ENCODE measurements at places on chromosomes 3 and 15.

DNA sequence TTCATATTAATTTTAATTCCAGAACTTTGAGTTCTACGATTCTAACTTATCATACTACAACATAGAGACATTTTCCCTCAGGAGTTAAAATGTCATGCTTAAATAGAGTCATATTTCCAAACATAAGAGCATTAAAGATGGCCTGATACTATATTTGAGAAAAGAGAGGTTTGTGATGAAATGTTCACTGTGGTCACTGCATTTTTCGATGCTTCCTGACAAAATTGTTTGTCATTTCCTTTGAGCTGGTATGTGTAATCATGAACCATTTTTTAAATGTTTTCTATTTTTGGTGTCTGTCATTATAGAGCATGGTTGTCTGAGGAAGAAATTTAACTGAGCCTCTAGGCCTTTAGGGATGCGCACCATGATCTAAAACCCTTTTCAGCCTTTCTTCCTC is 721.4 kb upstream of the NR2F2 start:
- peak overlapping the region; percentile 33 for H3K27ac ChIP-seq
- H3K4me3 ChIP-seq = no peak overlapping the region
- no peaks in the 10 kb centered on the region for H3K4me1 ChIP-seq
- no peaks in the 10 kb centered on the region for H3K27me3 ChIP-seq
- no peaks in the 10 kb centered on the region for H3K36me3 ChIP-seq

DNA sequence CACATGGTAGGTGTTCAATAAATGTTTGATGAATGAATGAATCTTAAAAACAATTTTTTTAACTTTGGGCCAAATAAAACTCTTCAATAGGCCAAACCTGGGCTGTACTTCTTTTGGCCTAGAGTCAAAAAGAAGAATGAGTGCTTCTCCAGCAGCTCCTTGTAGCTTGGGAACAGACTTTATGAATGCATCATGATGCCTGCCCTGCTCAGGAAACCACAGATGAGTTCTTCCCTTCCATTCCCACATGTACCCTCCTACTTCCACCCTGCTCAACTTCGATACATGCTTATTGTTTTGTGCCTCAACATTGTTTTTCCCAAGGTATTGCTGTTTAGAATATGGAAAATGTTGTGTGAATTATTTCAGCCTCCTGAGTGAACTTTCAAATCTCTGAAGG is 87.0 kb downstream of the FILIP1L start:
- no peak overlapping the region for H3K4me3 ChIP-seq
- no peaks in the 10 kb centered on the region for H3K4me1 ChIP-seq
- no peak for DNase-seq
- H3K27me3 ChIP-seq = no peaks in the 10 kb centered on the region
- H3K36me3 ChIP-seq = no peaks in the 10 kb centered on the region

GRCh38 chr3:85726241-85726640 is 767.5 kb downstream of the CADM2 start:
- H3K4me3 ChIP-seq = no peak overlapping the region
- H3K27me3 ChIP-seq = no peaks in the 10 kb centered on the region
- H3K27ac ChIP-seq = no peak overlapping the region
- DNase-seq = no peak

DNA sequence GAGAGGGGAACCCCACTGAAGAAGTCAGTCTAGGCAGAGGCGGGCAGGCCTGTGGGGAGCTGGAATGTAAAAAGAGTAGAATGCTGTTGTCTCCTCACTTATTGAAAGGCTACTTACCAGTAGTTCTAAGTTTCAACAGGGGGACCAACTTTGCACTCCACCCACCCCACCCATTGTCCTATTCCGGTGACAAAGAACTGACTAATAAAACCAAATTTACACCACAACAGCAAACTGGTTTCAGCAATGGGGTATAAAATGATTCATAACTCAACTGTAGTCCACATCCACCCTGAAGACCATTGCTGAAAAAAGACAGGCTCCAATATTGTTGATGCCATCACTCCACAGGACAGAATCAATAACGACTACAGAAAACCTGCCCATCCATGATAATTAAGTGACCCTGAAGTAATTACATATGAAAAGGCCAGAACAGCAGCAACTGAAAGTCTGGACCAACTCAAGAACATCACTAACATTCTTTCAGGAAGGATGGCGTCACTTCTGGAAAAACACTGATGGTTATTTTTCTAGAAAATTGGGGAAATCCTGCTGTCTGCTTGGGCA is 80.2 kb downstream of the ABI3BP start:
- no peak overlapping the region for H3K27ac ChIP-seq
- no peaks in the 10 kb centered on the region for H3K4me1 ChIP-seq
- no peak overlapping the region for H3K4me3 ChIP-seq
- H3K36me3 ChIP-seq = no peaks in the 10 kb centered on the region

DNA sequence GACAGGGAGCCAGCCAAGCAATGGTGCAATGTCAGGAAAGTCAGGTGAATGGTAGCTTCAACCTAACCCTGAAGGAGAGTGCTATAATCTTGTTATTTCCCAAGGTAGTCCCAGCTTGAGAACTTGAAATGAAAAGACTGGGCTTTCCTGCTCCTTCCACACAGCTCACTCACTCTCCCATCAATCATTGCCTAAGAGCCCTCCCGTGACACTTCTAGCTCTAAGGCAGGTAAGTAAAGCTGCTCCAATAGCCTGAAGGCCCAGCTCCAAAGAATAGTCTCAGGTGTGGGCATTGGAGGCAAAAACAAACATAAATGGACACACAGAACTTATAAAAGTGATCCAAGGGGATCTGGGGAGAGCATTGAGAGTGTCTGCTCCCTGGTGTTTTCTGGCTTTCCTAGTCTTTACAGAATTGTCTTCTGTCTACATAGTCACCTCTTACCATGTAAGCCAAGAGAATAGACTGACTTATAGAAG is 63.1 kb upstream of the TBC1D5 start:
- H3K4me3 ChIP-seq = no peak overlapping the region
- H3K27me3 ChIP-seq = peaks cover 24% of the 10 kb centered on the region
- H3K27ac ChIP-seq = no peak overlapping the region
- DNase-seq = no peak
- H3K4me1 ChIP-seq = peaks cover 6% of the 10 kb centered on the region
- H3K36me3 ChIP-seq = no peaks in the 10 kb centered on the region

GRCh38 chr3:184299488-184300377 is 692 bp downstream of the PSMD2 start:
- H3K36me3 ChIP-seq = peaks cover 24% of the 10 kb centered on the region
- no peak for DNase-seq
- peaks cover 26% of the 10 kb centered on the region for H3K4me1 ChIP-seq
- peak overlapping the region; percentile 94 for H3K27ac ChIP-seq

- H3K27me3 ChIP-seq = peaks cover 25% of the 10 kb centered on the region
- no peak overlapping the region for H3K27ac ChIP-seq
- no peaks in the 10 kb centered on the region for H3K36me3 ChIP-seq
- no peaks in the 10 kb centered on the region for H3K4me1 ChIP-seq
- no peak overlapping the region for H3K4me3 ChIP-seq
Measured at GRCh38 chr15:80551348-80551747, 143.8 kb upstream of the ABHD17C start.

DNA sequence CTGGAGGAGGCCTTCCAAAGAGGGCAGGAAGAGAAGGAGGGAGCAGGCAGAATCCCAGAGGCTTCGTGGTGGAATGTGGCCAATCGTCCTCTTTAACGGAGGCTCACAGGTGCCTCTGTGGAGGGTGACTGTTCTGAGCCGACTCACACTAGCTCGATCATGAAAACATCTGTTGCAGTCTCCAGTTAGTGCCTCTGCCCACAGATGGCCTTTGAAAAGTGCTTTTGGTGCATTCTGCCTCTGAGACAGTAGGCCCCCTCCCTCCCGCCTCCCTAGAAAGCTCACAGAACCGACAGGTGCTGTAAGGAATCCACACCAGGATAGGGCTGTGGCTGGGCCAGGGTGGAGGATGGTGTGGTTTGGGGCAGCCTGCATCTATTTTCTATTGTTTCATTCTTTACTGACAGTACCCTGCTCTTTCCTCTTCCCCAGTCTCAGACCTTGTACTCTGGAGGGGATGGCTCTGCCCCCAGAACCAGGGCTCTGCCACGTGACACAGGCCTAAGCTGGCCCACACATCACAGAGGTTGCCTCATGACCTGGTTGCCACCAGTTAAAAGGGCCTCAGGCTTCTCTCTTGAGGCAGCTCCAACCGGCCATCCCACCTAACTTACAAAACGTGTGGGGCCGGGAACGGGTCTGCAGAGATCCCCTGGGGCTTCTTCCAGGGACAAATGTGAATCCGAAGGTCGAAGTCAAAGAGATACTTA is 27.2 kb upstream of the PIGZ start:
- H3K27me3 ChIP-seq = no peaks in the 10 kb centered on the region
- DNase-seq = peak; percentile 1
- no peak overlapping the region for H3K27ac ChIP-seq
- no peak overlapping the region for H3K4me3 ChIP-seq
- H3K36me3 ChIP-seq = no peaks in the 10 kb centered on the region

DNA sequence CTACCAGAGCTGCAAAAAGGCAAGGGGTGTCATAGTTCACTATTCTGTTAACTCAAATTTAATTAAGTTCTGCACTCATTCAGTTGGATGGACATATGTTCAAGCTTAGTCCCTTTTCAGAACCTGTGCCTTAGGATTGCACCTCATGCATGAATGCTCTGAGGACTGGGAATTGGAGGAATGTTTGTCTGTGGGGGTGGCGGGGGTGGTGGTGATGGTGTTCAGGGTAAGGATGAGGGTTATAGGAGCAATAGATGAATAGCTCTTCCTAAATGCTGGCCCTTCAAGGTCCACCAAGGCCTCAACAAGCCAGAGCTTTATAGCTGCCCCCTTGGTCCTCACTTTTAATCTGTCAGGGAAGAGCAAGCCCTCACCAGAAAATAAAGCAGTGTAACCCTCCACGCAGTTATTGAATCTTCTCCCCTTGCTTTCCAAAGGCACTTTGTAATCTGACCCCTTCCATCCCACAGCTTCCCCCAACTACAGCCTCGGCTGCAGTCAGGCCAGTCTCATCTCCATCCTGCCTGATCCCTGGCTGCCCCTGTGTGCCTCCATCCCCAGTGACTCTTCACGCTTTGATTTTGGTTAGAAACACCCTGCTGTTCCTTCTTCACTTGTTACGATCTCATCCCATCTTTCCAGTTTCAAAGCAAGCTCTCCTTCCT is 221.6 kb upstream of the LMCD1 start:
- peaks cover 6% of the 10 kb centered on the region for H3K27me3 ChIP-seq
- H3K4me3 ChIP-seq = no peak overlapping the region
- DNase-seq = no peak
- no peaks in the 10 kb centered on the region for H3K4me1 ChIP-seq

- no peak overlapping the region for H3K27ac ChIP-seq
- H3K27me3 ChIP-seq = no peaks in the 10 kb centered on the region
- no peak overlapping the region for H3K4me3 ChIP-seq
- H3K4me1 ChIP-seq = no peaks in the 10 kb centered on the region
Measured at GRCh38 chr3:20747741-20748140, 561.7 kb upstream of the SGO1 start.

- no peaks in the 10 kb centered on the region for H3K36me3 ChIP-seq
- peaks cover 39% of the 10 kb centered on the region for H3K27me3 ChIP-seq
- H3K27ac ChIP-seq = no peak overlapping the region
- DNase-seq = no peak
- no peak overlapping the region for H3K4me3 ChIP-seq
Measured at GRCh38 chr3:17949101-17949500, 206.7 kb upstream of the TBC1D5 start.

GRCh38 chr3:111081008-111081545 is 9.5 kb downstream of the NECTIN3 start:
- no peaks in the 10 kb centered on the region for H3K4me1 ChIP-seq
- H3K27ac ChIP-seq = no peak overlapping the region
- peaks cover 5% of the 10 kb centered on the region for H3K27me3 ChIP-seq
- H3K4me3 ChIP-seq = no peak overlapping the region
- no peak for DNase-seq

DNA sequence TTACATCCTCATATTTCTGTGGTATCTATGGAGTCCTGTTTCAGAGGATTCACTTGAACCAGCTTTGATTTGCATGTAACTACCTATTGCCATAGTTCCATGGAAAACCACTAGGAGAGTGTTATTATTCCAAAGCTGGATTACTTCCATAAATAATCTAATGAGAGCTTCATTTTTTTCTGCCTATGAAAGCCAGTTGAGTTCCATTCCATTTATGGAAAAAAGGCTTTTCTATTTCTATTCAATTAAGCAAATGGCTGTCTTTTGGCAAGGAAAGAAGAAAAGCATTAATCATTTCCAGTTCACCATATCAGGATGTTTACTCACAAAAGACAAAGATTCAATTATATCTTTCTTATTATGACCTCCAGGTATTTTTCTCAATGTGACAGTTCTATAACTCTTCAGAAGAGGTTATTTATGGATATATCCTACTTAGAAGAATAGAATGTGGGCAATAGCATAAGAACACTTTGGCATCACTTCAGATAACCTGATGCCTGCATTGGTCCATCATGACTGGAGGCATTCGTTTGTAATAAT is 259.9 kb upstream of the ZPLD1 start:
- no peak overlapping the region for H3K27ac ChIP-seq
- peaks cover 15% of the 10 kb centered on the region for H3K27me3 ChIP-seq
- H3K4me1 ChIP-seq = no peaks in the 10 kb centered on the region
- no peaks in the 10 kb centered on the region for H3K36me3 ChIP-seq

GRCh38 chr15:38991126-38991525 is 426.5 kb upstream of the RASGRP1 start:
- no peak overlapping the region for H3K4me3 ChIP-seq
- H3K4me1 ChIP-seq = no peaks in the 10 kb centered on the region
- no peak for DNase-seq
- H3K36me3 ChIP-seq = no peaks in the 10 kb centered on the region
- H3K27me3 ChIP-seq = peaks cover 15% of the 10 kb centered on the region

- H3K4me1 ChIP-seq = no peaks in the 10 kb centered on the region
- H3K27me3 ChIP-seq = peaks cover 7% of the 10 kb centered on the region
- no peaks in the 10 kb centered on the region for H3K36me3 ChIP-seq
Measured at GRCh38 chr3:193237030-193237429, 4.0 kb upstream of the PLAAT1 start.

DNA sequence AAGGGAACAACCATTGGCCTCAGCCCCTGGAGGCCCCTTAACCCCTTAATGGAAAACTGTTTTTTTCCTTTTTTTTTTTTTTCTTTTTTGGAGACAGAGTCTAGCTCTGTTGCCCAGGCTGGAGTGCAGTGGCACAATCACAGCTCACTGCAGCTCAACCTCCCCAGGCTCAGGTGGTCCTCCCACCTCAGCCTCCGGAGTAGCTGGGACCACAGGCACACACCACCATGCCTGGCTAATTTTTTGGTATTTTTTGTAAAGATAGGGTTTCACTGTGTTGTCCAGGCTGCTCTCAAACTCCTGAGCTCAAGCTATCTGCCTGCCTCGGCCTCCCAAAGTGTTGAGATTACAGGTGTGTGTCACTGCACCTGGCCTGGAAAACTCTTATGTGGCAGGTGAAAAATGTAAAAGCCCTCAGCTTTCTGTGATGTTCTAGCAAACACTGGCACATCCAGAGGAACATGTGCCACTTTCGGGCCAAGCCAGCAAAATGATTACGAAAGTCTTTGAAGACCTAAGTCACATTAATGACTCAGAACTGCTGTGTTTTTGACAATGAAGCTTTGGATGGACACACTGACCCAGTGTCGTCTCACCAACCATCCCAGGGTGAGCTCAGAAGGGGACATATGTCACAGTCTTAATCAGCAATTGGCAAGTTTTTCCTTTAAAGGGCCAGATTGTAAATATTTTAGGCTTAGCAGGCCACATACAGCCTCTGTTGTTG is 189.3 kb upstream of the TPM1 start:
- H3K36me3 ChIP-seq = no peaks in the 10 kb centered on the region
- no peak overlapping the region for H3K4me3 ChIP-seq
- H3K27ac ChIP-seq = no peak overlapping the region
- no peaks in the 10 kb centered on the region for H3K27me3 ChIP-seq
- peaks cover 11% of the 10 kb centered on the region for H3K4me1 ChIP-seq
- DNase-seq = no peak

All from natural killer cell treated with Interleukin-12 subunit alpha and Interleukin-12 subunit beta and Interleukin-15 and Interleukin-18, amount 100 ng/mL, for 72 hours (primary cell).